GM12892 (cell line): ENCODE measurements at places on chromosomes 13 and 19.

- peak; percentile 47 for DNase-seq
Measured at GRCh38 chr13:51797664-51798488, 6.1 kb downstream of the DHRS12 start.

- no peak for DNase-seq
Measured at GRCh38 chr13:75222031-75222430, 259.9 kb downstream of the TBC1D4 start.

- no peak for DNase-seq
Measured at GRCh38 chr13:66117563-66117962, 1112.6 kb downstream of the PCDH9 start.

DNA sequence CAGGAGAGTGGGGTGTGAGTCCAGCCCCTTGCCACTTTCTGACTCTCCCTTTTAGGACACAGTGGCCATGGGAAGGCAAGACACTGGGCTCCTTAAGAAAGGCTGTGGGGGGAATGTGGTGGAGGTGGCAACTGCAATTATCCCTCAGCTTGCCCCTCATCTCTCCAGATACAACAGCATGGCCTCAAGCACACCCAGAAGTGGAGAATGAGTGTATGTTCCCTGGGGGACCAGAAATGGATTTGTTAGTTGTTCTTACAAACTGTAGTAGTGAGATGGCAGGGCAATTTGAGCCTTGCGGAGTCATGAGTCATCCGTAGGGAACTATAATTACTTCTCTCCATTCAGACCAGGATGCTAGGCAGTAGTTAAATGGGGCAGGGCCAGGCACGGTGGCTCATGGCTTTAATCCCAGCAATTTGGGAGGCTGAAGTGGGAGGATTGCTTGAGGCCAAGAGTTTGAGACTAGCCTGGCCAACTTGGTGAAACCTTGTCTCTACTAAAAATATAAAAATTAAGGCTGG, 25.6 kb upstream of the CXCL17 start:
- no peak for DNase-seq

- DNase-seq, result no peak
Measured at GRCh38 chr13:48162217-48162616, 67.3 kb upstream of the MED4 start.

GRCh38 chr19:56170261-56170660, 5.5 kb upstream of the GALP start:
- no peak for DNase-seq
